Hematopoietic multipotent progenitor cell treated with erythropoietin and hydrocortisone succinate and interleukin-3 and kit ligand, for 17 days (in vitro differentiated cells): ENCODE measurements at places on chromosomes 7 and 10.

- DNase-seq, result no peak
Observed at GRCh38 chr7:113764401-113765035, 154.3 kb downstream of the PPP1R3A start.

DNA sequence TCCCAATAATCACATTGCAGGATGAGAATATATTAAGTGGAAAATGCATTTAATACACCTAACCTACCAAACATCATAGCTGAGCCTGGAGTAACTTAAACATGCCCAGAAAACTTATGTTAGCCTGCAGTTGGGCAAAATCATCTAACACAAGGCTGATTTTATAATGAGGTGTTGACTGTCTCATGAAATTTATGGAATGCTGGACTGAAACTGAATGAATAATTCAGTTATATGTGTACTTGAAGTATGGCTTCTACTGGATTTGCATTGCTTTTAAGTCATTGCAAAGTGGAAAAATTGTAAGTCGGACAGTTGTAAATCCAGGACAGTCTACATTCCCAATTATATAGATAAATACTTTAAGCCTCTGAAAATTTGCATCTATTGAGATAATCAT is 5.4 kb downstream of the SFTPA1 start:
- no peak for DNase-seq

DNA sequence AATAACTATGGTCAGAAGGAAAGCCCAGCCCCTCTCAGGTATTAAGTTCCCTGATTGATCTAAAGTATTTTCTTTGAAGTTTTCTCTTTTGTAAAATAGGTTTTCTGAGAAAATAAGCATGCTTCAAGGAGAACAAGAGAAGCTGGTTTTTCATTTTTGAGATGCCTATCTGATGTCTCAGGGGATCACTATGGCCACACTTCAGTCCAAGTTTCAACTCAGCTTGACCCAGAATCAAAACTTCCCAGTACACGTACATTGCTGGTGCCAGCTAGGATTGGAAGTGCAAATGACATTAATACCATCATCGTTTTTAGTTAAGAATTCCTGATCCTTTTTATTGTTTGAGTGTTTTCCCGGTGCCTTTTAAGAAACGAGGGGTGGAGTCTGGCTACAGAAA is 7.2 kb downstream of the ITIH5 start:
- no peak for DNase-seq

- no peak for DNase-seq
Observed at GRCh38 chr10:103336370-103336769, 14.6 kb downstream of the PCGF6 start.

GRCh38 chr7:155988416-155988815 is 176.2 kb upstream of the SHH start:
- DNase-seq, result no peak

- DNase-seq, result no peak
Observed at GRCh38 chr10:113187063-113187777, 237.2 kb downstream of the TCF7L2 start.

DNA sequence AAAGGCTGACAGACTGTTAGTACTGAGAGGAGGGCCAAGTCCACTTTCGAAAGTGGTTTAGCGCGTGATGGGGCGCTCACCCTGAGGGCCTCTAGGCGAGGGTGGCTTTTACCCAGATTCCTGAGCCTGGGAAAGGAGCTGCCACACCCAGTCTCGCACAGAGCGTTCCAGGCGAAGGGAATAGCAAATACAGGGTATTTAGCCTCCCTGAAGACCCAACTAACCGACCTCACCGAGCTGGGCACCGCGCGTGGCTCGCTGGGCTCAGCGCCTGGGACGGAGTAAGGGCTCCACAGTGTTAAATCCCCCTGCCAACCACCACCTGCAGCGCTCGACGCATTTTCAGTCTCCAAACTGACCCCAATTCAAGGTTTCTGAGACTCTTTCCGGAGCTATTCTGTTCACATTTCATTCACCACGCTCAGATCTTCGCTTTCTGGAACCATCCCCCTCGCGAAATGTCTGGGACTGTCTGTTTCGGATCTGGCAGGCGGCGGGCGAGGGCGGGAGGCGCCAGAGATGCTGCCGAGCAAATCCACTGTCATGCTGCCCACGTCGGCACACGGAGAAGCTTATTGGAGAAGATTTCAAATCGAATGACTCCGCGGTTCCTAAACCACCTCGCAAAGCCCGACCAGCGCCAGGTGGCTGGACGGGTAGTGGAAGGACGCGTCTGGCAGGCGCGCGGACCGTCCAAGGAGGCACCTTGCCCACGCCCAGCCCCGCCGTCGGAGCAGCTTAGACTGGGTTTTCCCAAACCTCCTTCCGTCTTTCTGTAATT is 1.4 kb upstream of the OSBPL3 start:
- DNase-seq, result peak; percentile 41

GRCh38 chr10:77673515-77674140 is 36.0 kb upstream of the KCNMA1 start:
- DNase-seq, result no peak

- DNase-seq, result no peak
Observed at GRCh38 chr7:71995111-71995510, 417.0 kb downstream of the CALN1 start.

GRCh38 chr7:69657985-69658384 is 59.7 kb downstream of the AUTS2 start:
- no peak for DNase-seq

DNA sequence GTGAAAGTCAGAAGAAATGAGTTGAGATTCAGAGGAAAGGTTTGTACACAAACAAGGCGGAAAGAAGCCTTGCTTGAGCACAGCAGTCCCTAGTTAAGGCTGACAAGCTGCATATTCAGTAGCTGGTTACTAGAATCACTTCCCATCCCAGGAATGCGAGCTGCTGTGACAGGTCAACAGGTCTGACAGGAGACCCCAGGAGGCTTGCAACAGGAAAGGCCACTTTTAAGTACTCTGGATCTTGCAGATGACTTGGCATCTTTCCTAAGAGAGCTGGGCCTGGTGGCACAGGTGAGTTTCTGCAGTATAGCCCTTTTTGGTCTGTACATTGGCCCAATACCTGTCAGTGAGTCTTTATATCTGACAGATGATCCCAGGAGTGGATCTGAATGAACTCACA is 35.7 kb upstream of the UNC5B start:
- DNase-seq, result no peak

DNA sequence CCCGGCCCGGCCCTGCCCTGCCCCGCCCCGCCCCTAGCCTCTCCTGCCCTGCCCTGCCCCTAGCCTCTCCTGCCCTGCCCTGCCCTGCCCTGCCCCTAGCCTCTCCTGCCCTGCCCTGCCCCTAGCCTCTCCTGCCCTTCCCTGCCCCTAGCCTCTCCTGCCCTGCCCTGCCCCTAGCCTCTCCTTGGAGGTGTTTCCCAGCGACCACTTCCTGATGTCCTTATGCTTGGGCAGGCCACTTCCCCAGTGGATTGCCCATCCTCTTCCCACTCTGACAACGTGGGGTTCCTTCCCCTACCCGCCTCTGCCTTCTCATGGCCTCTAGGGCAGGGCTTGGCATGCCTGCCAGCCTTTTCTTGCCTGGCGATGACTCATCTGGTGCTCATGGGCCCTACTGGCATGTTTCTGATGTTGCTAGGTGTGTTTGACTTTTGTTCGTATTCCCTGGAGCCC is 21.2 kb downstream of the PRXL2A start:
- DNase-seq, result no peak

DNA sequence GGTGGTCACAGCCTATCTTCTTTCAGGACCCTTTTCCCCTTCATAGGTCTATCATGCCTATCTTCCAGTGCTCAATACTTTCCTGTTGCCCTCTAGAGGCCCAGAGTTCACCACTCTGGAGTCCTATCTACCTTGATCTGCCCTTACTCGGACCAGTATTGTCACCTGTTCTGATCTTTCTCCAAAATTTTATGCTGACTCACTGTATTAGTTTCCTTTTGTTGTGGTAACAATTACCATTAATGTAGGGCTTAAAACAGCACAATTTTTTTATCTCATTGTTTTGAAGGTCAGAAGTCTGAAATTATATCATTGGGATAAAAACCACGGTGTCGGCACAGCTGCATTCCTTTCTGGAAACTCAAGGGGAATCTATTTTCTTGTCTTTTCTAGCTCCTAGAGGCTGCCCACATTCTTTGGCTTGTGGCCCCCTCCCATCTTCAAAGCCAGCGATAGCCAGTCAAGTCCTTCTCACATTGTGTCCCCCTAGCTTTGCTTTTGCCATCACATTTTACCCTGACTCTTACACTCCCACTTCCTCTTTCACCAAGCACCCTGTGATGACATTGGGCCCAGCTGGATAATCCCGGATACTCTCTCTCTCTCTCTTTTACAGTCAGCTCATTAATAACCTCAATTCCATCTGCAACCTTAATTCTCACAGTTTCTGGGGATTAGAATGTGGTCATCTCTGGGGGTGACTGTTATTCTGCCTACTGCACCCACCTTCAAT is 54.6 kb downstream of the TFAM start:
- DNase-seq, result no peak

DNA sequence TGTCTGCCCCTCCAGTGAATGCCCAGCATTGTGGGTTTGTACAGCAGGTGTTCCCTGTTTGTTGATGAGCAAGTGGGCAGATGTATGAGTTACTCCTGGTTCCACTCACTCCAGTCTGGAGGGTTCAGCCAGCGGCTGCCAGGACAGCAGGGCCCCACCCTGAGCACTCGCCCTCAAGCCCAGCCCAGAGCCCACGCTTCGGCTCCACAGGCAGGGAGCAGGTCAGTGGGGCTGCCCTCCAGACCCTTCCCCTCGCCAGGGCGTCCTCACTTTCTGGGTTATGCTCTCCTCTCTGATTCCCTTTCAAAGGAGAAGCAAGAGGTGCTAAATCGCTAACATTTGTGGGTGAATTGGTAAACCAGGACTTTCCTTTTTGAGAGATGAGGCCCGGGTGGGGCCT is 4.8 kb upstream of the VIPR2 start:
- DNase-seq, result no peak

DNA sequence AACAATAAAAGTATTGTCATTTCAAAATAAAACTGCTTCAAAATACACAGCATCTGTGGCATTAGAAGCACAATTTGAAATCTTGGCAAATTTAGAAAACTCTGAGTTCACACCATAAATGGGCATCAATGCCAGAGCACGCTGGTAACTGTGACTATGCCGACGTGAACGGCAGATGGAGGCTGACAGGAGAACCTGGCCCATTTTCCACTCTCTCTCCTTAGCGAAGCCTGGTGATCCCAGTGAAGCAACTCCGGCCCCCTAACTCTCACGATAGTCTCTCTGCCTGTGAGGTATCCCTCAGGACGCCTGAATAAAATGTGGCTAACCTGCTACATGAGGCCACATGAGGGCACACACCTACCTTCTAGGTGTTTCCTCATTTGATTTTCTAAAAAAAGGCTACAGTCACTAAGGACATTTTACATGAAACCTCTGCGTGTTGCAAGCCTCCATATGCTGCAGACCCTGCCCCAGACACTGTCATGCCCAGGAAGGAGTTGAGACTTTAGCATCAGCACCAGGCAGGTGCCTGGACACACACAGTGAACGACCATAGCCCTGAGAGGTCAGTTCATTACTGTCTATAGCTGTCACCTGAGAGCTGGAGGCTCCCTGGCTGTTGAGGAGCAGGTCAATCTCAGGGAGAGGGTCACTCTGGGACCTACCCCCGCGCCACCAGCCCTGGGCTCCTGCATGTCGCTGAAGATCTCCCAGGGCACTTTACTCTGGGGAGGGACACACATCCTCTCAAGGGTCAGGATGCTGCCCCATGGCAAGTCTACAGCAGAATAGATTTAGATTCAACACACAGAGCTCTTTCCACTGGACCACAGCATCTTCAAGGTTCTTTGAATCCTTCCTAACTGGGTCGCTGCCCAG is 62.9 kb upstream of the CAMK2B start:
- no peak for DNase-seq

DNA sequence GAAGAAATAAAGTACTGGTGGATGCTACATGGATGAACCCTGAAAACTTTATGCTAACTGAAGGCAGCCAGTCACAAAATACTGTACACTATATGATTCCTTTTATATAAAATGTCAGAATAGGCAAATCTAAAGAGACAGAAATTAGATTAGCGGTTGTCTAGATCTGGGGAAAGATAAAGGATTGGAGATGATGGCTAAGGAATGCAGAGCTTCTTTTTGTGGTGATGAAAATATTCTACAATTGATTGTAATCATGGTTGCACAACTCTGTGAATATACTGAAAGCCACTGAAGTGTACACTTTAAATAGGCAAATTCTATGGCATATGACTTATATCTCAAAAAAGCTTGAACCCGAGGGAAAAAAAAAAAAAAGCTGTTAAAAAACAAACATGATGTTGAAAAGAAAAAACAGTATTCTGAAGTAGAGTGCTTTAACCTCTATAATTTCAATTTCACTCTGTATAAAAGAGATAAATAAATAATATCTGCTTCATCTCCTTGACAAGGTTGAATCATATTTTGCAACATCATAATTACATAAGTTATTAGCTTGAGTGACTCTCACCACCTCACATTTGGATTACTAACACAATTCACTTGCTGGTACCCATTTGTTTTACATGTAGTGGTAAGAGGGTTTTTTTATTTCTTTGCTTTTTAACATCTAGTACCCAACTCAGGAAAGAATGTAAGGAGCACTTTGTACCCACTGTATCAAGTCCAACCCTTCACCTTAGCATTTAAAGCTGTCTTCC is 2.8 kb upstream of the GNAI1 start:
- DNase-seq, result no peak

DNA sequence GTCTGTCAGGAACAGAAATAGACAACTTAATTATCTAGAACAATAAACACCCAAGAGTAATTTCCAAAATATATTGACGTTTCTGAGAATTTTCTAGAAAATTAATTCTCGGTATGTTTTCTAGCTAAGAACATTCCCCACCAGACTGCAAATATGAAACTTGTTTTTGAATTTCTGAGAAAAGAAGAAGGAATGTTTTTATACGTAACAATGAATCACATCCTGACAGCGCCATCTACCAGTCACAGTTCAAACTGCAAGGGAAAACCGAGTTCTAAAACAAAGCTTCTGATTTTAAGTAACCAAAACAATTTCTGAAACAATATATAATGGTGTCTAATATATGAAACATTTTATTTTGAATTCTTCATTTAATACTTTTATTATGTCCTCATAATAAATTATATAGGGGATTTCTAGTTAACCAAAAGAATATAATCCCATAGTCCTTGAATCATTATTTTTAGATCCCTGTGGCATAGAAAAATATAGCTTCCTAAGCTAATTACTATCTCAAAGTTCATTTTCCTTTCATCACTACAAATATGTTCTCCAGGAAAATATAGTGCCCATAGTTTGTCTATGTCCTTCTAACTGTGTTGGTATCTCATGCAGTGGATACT is 34.5 kb upstream of the MEOX2 start:
- peak; percentile 8 for DNase-seq

GRCh38 chr10:34156781-34157425 is 658.2 kb downstream of the PARD3 start:
- no peak for DNase-seq
